Activated CD4-positive, alpha-beta memory T cell treated with anti-CD3 and anti-CD28 coated beads for 36 hours (primary cell): ENCODE measurements at places on chromosomes 7 and 10. TPM values are rescaled to one million over a fixed set of nuclear protein-coding genes. Genes with fewer than 3 reads are reported as not detected.

DNA sequence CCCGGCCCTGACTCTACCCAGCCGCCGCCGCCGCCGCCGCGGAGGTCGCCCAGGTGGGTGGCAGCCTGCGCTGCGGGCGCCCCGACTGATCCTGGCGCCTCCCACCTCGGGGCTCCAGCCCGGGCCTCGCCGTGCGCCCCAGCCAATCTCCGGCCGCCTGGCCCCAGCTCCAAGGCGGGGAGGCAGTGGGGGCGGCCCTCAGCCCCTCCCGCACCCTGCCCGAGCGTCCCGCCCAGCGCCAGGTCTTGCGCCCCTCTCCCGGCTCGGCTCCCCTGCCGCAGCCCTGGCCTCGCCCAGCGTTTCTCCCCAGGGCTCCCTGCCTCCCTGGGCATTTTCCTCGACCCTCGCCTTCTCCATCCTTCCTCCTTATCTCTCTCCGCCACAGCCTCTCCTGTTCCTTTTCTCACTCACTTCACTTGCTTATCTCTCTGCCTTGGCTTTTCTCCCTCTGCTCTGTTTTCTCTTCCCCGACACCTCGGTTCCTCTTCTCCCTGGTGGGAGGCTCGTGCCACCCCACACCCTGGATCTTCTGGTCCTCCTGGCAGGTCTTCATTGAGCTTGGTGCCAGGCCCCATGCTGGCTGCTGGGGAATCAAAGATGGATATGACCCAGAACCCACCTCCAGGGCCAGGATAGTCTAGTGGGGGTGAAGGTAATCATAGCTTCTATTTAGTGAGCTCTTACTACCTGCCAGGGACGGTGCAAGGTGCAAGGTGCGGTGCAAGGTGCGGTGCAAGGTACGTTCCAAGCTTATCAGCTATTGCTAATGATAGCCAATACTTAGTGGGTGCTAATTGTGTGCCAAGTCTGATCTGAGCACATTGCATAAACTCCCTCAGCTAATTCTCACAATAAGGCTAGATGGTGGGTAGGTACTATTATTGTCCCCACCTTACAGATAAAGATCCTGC, at the start of gene SFRP5:
Gene SFRP5, minus strand, starts transcription at position 87 of the 911 bp plus-strand sequence. CDS start 166 bp downstream, outside the sequence.
- DNase-seq: no peak

- no peak for DNase-seq
Observed at GRCh38 chr10:133088956-133089800, 1.5 kb downstream of the ADGRA1 start.

DNA sequence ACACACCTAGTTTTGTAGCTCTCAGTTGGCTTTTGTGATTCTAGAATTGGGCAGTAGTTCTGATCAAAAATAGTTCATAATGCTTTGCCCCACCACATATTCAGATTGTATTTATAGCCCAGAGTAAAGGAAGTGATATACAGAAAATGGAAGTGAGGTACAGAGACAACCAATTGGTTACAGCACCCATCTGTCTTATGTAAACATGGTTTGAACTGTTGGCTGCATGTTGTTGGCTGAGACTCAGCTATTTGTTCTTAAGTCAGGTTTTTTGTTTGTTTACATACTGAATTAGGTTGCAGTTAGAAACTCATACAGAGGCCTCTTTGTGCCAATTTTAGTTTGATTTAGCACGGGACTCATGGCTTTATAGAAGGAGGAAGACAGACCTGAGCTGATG, 158.9 kb upstream of the GPR26 start:
- no peak for DNase-seq

- no peak for DNase-seq
Observed at GRCh38 chr10:24446739-24447138, 237.8 kb downstream of the KIAA1217 start.

DNA sequence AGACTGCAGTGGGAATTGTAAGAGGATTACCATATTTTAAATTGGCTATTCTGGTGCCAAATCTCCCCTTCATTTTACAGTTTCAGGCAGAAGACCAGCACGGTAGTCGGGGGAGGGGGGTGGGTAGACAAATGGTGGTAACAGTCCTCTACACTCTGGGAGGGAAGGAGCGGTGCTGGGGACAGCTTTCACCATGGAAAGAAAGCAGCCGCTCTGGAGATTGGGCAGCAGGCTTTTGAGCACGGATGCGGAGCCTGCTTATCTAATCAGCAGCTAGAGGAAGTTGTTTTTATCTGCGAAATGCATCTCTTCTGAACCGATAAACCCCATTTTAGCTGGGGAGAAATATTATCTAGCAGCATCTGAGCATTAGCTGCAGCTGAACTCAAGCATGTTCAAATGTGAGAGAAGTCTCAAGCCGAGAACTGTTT, 28.7 kb downstream of the IKZF1 start:
- DNase-seq: peak; percentile 45

DNA sequence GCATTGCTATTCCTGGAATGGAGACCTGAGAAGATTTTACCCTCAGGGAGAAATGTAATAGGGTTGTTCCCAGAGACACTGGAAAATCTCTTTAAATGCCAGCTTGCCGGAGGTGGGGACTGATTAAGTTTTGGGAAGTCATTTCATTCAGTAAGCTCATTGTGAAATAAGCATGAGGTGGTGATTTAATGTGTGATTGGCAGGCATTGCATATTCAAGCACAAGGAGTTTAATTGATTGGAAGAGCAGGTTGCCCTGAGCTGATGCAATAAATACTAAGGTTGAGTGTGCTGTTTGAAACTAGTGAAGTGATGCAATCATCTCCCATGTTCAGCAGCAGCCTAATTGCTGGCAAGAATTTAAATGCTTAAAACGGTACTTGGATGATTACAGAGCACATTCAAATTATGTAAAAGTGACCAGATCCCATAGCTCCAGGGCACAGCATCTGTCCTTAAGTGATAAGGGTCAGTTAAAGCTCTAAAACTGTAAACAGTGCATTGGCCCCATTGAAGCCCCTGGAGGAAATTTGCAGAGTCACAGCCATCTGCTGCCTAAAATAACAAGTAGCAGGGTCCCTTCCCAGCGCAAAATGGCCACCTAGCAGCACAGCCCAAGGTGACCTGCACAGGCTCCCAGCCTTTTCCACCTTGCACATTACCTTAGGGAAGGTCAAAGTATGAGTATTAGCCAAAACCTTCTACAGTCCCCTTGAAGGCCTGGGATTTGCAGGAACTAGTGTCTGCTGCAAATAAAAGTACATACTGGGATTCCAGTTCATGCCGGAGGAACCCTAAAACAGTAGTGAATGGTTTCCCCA, 92.1 kb downstream of the CCDC71L start:
- DNase-seq: no peak

DNA sequence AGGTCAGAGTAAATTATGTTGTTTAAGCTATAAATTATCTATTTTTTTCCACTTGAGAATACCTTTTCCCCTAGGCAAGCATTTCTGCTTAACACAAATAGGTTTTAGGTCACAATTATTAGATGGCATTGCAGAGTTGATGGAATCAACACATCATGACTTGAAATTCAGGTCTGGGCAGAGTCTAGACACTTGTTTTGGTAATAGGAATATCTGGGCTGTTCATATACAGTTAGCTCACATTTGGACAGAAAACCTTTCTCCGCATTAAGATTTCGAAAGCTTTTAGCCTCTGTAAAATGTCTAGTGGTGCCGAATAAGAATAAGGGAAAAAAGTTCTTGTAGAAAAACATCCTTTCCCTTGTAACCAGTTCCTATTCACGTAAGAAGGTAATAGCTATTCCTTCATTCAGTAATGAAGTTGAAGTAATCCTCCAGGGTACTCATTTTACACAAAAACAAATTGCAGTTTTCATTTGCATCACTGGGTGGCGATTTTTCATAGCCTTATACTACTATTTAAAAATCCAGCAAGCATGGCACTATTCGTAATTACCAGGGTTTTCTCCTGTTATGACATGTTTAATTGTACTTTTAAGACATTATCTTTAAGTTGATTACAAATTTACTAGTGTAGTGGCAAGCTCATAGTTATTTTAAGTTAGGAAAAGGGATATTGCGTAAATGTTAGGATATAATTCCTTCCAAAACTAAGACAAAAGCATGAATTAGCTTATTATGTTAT, 37.0 kb downstream of the RPA3 start:
- DNase-seq: no peak

DNA sequence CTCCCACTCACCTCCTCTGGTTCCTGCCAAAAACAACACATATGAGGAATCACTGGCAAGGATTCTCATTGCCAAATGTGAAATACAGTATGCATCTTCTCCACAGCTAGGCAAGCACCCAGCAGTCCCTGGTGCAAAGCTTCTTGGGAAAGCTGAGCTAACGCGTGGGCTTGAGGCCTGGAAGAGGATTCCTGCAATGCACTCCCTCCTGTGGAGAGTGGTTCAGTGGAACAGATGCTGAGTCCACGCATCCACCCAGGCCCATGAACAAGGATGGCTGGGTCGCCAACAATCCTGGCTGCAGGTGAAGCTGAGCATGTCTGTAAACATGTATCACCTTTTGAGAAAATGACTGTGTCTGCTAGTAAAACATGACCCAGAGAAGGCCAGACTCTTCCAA, 113.2 kb upstream of the CHST15 start:
- no peak for DNase-seq

Gene SEC31B
- 47.2 TPM for total RNA-seq

Gene HDAC9
- total RNA-seq: 1.1 TPM

Gene CUZD1
- total RNA-seq: 1.4 TPM
